ENCODE measurements at places on chromosomes 7 and 10.

- H3K27me3 ChIP-seq: no peaks in the 10 kb centered on the region
- DNase-seq: no peak
- no peak overlapping the region for H3K27ac ChIP-seq
- H3K4me3 ChIP-seq: no peak overlapping the region
Observed at GRCh38 chr7:123673137-123673732, 17.6 kb downstream of the LMOD2 start.

DNA sequence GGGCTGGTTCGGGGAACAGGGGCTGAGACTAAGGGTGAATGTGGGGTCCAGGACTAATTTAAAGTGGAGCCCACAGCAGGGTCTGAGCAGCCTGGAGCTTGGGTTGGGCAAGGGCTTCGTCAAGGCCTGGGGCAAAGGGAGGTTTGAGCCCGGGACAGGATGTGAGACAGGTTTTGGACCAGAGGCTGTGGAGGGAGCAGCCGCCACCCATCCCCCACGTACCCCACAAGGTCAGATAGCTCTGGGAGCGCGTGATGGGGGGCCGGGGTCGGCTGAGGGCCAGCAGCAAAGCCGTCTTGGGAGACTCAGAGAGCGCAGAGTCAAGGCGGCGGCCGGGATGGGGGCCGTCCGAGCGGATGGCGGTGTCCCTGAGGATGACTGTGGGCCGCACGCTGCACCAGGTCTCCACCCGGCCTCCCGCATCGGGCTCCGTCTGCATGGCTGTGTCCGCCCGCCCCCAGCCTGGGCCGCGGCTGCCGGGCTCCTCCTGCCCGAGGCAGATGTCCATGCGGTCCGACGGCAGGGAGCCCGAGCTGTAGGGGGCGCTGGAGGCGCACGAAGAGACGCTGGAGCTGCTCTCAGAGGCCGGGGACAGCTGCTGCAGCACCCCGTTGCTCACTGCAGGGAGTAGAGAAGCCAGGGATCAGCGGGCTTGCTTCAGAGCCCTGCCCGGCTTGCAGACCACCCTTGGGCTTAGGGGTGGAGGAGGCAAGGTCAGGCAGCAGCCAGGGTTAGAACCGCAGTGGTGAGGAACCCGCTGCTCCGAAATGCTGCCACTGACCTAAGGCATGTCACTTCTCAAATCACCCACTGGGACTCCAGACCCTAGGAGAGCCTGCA lies 12.1 kb downstream of the PDZD7 start:
- H3K27ac ChIP-seq: no peak overlapping the region
- no peak overlapping the region for H3K4me3 ChIP-seq
- no peaks in the 10 kb centered on the region for H3K36me3 ChIP-seq
- peak; percentile 56 for DNase-seq
- H3K4me1 ChIP-seq: peaks cover 3% of the 10 kb centered on the region

DNA sequence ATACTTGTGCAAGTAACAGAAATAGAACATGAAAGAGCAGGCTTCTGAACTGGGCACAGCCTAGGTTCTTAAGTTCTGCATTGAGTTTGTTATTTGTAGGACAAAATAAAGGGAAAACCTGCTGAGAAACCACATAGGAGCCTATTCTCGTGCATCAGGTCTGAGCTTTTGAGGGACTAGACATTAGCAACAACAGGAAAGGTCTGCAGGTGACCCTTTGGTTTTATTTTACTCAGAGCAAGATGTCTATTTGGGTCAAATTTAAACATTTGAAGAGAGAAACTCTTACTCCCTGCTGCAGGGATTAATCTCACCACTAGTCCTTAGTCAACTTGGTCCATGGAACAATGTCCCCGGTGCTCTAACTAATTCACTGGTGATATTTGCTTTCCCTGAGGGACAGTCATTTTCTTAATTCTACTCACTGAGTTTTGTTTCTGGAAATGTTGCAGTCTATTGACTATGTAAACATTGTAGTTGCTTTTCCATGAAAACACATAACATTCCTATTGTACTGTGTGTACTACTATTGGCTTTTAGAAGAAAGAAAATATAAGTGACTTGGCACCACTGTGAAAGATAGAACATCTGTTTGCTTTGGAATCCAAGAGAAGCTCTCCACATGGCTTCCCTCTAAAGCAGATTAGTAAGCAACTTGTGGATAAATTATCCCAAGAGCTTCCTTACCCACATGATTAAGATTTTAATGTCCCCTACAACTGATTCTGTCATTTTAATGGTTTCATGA lies 108.2 kb downstream of the CHRM2 start:
- H3K4me1 ChIP-seq: no peaks in the 10 kb centered on the region
- no peak overlapping the region for H3K27ac ChIP-seq
- no peak overlapping the region for H3K4me3 ChIP-seq
- H3K27me3 ChIP-seq: no peaks in the 10 kb centered on the region
- DNase-seq: no peak

- no peak overlapping the region for H3K4me3 ChIP-seq
- H3K27ac ChIP-seq: no peak overlapping the region
- peaks cover 56% of the 10 kb centered on the region for H3K4me1 ChIP-seq
- no peaks in the 10 kb centered on the region for H3K36me3 ChIP-seq
Observed at GRCh38 chr10:46097576-46098317, 51.7 kb upstream of the MSMB start.

DNA sequence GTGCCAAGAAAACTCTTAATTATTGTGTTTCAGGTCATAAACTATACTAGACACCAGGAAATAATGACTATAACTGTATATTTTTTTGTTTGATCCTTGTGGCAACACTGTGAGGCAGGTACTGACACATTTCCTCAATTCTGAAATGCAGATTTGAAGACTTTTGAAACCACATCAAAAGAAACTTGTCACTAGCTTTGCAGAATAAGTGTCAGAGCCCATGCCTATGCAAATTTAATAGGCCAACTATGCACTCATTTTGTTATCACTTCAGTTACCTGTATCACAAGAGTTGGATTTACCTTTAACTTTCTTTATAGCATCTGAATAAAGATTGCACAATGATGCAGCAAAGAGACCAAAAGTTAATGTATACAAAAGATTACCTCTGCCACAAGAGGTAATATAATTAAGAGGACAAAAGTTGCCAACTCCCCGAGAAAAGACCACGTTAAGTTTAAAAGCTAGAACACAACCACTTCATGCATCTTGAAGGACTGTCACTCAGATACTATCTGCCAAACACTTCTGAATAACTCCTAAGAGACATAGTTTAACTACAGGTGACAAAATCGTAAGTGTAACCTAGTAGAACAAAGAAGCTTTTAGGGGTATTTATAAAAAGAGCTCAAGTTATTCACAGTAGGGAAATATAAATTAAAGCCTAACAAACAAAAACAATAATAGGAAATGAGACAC lies 80.5 kb downstream of the ELAPOR2 start:
- H3K27me3 ChIP-seq: no peaks in the 10 kb centered on the region
- H3K4me1 ChIP-seq: peaks cover 25% of the 10 kb centered on the region
- no peaks in the 10 kb centered on the region for H3K36me3 ChIP-seq
- no peak overlapping the region for H3K27ac ChIP-seq
- H3K4me3 ChIP-seq: no peak overlapping the region

DNA sequence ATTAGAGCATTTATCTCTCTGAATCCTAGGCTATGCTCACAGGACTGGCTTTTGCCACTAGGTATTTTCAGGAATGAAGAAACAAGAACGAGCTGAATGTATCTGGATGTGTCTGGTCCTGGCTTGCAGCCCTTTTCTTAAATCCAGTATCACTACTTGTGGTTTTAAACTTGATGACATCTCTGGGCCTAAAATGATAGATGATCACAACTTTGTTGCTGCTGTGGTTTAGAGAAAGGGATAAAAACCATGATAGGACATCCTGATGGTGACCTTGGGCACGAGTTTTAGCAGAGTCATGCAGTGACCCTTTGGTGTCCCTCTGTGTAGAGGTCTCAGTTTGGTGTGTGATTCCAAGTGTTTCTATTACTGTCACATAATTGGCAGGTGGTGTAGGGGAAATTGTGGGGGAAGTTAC lies 31.7 kb upstream of the SEMA3C start:
- DNase-seq: no peak
- no peaks in the 10 kb centered on the region for H3K36me3 ChIP-seq
- H3K27ac ChIP-seq: no peak overlapping the region
- no peak overlapping the region for H3K4me3 ChIP-seq
- H3K27me3 ChIP-seq: no peaks in the 10 kb centered on the region
- no peaks in the 10 kb centered on the region for H3K4me1 ChIP-seq

DNA sequence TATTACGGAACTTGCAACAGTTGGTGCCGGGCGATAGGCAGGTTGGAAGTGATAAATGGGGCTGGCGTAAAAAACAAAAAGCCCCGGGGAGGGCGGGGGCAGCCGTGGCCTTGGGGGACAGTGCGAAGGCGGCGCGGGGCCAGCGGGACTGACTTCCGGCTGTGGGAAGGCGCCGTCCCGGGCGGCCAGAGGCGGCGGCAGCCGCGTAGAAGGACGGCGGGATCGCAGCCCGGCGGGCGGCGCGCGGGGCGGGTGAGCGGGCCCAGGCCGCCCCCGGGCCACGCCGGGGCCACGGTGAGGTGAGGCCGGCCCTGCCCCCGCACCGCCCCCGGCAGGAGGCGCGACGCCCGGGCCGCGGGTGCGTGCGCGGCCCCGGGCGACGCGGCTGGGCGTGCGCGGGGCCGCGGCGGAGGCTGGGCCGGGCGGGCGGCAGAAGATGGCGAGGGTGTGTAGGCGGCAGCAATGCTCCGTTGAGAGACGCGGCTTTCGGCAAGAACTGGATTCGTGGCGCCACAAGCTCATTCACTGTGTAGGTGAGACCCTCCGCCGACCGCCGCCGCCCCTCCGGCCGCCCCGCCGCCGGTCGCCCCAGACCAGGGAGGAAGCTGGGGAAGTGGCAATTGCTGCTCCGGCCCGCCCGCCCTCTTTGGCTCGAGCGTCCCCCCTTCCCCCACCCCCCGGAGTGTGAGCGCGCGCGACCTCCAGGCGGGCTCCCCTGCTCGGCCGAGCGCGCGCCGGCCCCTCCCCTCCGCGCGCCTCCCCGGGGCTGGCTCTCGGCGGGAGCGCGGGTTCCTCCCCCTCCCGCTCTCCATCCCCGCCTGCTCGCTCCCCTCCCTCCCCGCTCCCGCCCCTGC lies at the start of gene LCOR:
TSS of gene LCOR (plus strand) at position 432 of the 854 bp plus-strand sequence. CDS start 116,760 bp downstream, outside the sequence.
- H3K27me3 ChIP-seq: no peaks in the 10 kb centered on the region
- H3K4me1 ChIP-seq: peaks cover 46% of the 10 kb centered on the region
- H3K4me3 ChIP-seq: peak within 1 kb of the TSS; percentile 72
- peak within 1 kb of the TSS; percentile 78 for H3K27ac ChIP-seq
- H3K36me3 ChIP-seq: no peaks in the 10 kb centered on the region
- DNase-seq: peak; percentile 86

DNA sequence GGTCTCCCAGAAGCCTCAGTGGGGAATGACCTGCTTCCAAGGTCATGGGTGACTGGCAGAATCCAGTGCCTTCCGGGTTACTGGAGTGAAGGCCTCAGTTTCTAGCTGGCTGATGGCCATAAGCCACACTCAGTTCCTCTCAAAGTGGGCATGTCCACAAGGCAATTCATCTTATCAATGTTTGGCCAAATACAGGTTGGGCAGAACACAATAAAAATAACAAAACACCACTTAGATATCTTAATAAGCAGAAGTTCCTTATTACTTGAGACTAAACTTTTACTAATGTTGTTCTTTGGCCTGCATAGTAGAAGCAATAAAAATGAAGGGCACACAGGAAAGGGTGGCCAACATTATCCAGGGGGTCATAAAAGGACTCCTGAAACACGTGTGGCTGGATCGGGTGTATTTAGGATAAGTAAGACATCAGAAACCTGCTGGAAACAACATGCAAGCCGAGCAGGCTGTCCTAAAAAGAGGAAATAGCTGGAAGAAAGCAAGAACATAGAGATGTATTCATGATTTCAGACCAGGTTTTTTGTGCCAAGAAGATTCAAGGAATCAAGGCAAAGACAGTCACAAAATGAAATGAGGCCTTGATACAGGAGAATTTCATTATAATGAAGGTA lies 19.6 kb upstream of the AKR1C2 start:
- H3K27ac ChIP-seq: no peak overlapping the region
- H3K4me1 ChIP-seq: no peaks in the 10 kb centered on the region
- H3K27me3 ChIP-seq: no peaks in the 10 kb centered on the region

DNA sequence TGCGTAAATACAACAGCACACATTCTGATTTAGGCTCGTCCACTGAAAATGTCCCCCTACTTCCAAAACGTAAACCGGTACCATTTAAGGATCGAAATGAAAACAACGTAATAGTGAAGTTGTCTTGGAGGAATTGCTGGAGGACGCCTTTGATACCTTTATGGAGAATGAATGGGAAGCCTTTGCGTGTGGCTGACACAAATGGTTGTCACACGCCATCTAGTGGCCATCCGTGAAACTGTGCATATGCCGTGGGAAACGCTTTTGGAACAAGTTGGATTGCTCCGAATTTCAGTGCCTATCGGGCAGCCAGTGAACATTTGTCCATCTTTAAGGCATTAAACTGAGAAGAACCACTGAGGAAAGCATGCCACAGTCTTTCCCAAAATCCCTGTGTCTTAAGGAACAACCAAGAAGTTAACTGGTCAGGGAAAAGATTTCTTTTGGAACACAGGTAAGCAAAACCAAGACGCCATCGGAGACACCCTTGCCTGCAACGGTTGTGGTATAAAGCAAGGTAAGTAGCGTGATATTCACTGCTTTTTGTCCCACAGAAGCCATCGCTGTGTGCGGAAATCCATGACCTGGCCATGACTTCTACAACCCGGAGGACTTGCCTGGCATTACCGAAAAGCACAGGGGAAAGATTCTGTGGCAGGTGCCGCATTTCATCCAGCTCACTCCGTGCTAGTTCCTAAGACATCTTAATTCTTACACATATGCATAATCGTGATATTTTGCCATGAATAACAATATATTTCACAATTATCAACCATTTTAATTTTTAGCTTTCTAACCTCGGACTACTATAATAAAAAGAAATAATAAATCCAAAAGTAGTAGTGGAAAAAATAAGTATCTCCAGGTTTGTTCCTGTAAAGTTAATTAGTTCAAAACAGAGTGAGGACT lies 100.6 kb downstream of the FAM204A start:
- H3K27ac ChIP-seq: no peak overlapping the region
- DNase-seq: peak; percentile 36
- no peaks in the 10 kb centered on the region for H3K36me3 ChIP-seq
- H3K27me3 ChIP-seq: peaks cover 17% of the 10 kb centered on the region
- no peak overlapping the region for H3K4me3 ChIP-seq

DNA sequence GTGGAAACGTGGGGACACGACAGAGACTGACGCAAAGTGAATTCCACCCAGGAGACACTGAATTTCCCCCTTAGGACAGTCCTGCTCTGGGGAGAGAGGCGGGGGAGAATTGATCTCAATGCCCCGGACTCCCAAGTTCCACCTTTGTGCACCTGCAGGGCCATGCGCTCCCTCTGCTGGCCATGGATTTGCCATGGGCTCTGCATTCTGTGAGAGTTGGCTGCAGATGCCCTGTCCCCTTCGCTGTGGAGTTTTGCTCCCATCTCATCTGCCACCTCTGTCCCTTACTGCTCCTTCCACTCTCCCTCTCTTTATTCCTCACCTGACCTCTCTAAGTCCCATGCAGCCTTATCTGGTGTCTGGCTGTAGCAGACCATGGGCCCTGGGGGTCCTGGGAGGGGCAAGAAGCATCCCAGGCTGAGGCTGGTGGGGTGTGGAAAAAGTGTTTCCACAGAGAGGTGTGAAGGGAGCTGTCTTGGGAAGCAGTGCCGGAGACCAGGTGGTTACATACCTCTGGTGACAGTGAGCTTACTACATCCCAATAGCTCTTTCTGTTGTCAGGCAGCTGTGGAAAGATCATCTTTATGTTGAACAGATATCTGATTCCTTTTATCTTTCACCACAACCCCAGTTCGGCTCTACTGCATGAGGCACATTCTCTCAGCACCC lies 14.3 kb downstream of the GHRHR start:
- no peaks in the 10 kb centered on the region for H3K36me3 ChIP-seq
- no peaks in the 10 kb centered on the region for H3K4me1 ChIP-seq
- H3K27ac ChIP-seq: no peak overlapping the region

- no peaks in the 10 kb centered on the region for H3K4me1 ChIP-seq
- no peak for DNase-seq
- H3K4me3 ChIP-seq: no peak overlapping the region
- no peaks in the 10 kb centered on the region for H3K36me3 ChIP-seq
- no peak overlapping the region for H3K27ac ChIP-seq
- H3K27me3 ChIP-seq: no peaks in the 10 kb centered on the region
Observed at GRCh38 chr10:20007426-20007825, 191.2 kb downstream of the PLXDC2 start.

All from CD8-positive, alpha-beta memory T cell (primary cell).